Thoracic aorta (tissue), 2 donors: ENCODE measurements at places on chromosomes 1 and 21.

- H3K27ac ChIP-seq: peak overlapping the region; percentile 25
- DNase-seq: no peak
- no peaks in the 10 kb centered on the region for H3K27me3 ChIP-seq
- H3K36me3 ChIP-seq: no peaks in the 10 kb centered on the region
- peaks cover 50% of the 10 kb centered on the region for H3K4me1 ChIP-seq
Observed at GRCh38 chr21:41653243-41653953, 113.5 kb downstream of the RIPK4 start.

DNA sequence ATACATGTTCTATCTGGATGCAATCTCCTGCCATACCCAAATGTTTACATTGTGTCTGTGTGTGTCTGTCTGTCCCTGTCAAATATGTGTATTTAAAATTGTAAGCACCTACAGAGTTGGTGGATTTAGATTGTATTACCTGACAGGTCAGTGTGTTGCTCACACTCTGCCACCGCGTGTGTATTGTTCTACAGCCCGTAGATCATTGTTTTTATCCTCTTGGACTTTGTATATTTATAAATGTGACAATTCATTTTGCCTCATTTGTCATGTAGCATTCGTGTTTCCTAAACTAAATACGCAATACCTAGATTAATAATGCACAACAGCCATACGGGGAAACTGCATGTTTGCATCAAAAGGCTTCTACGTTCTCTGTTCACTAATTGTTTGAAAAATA is 634 bp downstream of the ALG14 start:
- peak overlapping the region; percentile 89 for H3K27ac ChIP-seq
- H3K36me3 ChIP-seq: no peaks in the 10 kb centered on the region
- H3K4me1 ChIP-seq: peaks cover 8% of the 10 kb centered on the region
- peak overlapping the region; percentile 91 for H3K4me3 ChIP-seq
- no peaks in the 10 kb centered on the region for H3K27me3 ChIP-seq

- H3K36me3 ChIP-seq: no peaks in the 10 kb centered on the region
- no peak overlapping the region for H3K27ac ChIP-seq
- no peak overlapping the region for H3K4me3 ChIP-seq
Observed at GRCh38 chr1:37001703-37002102, 32.6 kb downstream of the GRIK3 start.

DNA sequence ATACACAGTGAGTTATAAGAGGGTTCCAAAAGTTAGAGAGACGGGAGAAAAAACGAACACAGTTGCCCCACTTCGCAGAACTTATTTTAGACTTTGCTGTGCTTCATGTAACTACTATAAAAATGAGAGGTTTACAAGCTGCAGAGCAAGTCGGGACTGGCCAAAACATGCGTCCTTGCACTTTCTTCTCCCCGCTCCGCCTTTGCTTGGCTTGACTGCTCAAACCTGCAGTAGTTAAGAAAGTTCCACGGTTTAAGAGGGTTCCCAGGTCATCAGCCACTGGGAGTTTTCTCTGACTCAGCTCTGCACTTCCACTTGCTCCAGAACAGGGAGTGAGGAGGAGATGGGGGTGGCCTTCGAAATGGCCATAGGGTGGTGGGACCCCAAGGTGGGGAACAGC is 36.2 kb downstream of the CLIC6 start:
- H3K4me1 ChIP-seq: no peaks in the 10 kb centered on the region
- DNase-seq: no peak
- H3K36me3 ChIP-seq: no peaks in the 10 kb centered on the region
- no peak overlapping the region for H3K27ac ChIP-seq
- H3K4me3 ChIP-seq: no peak overlapping the region

- H3K4me1 ChIP-seq: no peaks in the 10 kb centered on the region
- no peak overlapping the region for H3K27ac ChIP-seq
- no peaks in the 10 kb centered on the region for H3K36me3 ChIP-seq
Observed at GRCh38 chr1:182235604-182235951, 156.0 kb downstream of the GLUL start.
